Tibial nerve (tissue), 4 donors: ENCODE measurements at places on chromosomes 7 and 10.

GRCh38 chr7:143519411-143520131, 41.9 kb downstream of the TAS2R41 start:
- DNase-seq, result no peak

DNA sequence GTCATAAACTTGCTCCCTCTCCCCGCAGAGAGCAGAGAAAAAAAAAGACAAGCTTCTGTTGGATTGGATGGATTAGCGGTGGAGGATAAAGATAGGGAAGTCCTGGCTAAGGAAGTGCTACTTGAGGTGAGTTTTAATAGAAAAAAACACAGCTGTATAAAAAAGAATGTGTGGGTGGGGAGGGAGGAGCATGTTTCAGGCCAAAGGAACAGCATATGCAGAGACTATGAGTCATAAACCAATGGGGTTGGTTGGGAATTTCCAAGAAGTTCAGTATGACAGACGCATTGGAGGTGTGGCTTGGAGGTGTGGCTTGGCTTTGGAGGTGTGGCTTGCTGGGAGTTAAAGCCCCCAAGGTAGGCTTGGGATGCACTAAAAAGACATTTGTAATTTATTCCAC, 103.0 kb upstream of the LSM8 start:
- no peak for DNase-seq

GRCh38 chr7:34091321-34091917, 186.1 kb downstream of the BMPER start:
- DNase-seq, result peak; percentile 47

DNA sequence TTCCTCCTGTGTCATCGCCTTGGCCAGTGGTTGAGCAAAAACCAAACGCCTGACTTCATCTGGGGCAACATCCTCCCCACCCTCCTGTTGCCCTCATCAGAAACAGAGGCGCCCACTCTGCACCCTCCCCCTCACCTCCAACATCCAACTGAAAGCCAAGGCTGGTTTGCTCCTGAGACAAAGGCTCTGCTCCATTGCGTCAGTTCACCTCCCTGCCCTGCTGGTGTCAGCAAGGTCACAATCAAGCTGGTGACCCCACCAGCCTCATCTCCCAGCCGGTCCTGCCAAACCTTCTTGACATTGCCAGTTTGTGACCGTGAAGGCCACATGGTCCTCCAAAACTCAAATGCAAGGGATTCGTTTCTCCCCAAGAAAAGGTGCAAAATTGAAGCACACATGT, 131.7 kb upstream of the ADAM12 start:
- no peak for DNase-seq

DNA sequence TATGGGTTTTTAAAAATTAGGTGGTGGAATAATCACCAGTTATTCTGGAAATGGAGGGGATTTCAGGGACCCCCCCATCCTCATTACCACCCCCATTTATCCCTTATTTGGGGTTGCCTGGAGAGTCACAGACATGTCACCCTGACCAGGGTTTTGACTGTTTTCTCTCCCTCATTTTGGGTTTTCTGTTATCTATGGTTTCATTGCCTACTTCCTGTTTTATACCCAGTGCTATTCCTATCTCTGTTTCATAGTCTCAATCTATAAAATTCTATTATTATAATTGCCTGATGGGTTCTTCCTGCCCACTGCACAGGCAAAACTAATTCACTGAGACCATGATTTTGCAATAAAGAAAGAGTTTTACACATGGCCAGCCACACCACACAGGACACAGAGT, 15.9 kb upstream of the FAM221A start:
- DNase-seq, result no peak

DNA sequence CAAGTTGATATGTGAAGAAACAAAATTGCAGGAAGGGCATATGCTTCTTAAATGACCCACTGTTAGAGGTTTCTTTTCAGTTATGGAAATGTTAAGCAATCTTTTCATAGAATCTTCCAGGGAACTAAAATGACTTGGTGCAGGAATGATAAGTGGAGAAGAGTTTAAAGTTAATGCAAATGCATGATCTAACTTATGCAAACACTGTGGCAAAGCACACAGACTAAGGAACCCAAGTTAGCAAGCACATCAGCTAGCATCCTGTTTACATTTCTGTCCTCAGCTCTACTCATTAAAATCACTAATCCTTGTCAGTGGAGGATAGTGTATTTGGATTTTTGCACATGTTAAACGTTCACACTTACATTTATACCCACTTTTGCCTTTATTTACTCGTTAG, 9.3 kb downstream of the CLCN1 start:
- DNase-seq, result no peak

DNA sequence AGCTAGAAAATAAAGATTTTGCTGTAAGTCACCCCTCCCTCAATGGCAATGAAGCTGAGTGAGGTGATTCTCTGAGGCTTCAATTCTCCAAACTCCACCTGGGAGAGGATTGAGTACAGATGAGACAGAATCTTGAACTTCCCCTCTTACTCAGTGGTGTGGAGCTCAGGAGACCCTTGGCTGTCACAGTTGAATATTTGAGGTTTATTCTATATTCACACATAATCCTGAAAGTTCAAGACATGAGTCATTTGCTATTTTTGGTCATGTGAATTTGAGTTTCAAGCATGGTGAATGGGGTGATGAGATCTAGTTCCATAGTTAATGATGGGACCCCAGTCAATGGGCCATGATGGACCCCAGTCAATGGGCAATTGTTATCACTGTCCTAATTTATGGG, 13.9 kb upstream of the TECTB start:
- DNase-seq, result no peak

DNA sequence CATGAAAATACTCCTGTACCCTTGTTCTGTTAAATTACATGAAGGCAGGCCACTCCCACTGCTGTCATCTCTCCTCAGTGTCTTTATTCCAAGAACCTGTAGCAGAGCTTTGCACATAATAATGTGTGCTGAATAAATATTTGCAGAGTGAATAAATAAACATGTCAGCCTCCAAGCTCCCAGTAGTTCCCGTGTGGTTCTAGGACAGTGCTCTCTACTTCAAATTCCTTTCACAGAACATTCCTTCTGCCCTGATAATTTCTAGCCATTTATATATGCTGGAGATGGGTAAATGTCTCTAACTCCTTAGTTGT, 20.3 kb upstream of the HYAL4 start:
- no peak for DNase-seq

- no peak for DNase-seq
Measured at GRCh38 chr7:52586704-52587103, 448.7 kb upstream of the POM121L12 start.

GRCh38 chr7:108515013-108515412, 10.9 kb downstream of the PNPLA8 start:
- DNase-seq, result no peak

DNA sequence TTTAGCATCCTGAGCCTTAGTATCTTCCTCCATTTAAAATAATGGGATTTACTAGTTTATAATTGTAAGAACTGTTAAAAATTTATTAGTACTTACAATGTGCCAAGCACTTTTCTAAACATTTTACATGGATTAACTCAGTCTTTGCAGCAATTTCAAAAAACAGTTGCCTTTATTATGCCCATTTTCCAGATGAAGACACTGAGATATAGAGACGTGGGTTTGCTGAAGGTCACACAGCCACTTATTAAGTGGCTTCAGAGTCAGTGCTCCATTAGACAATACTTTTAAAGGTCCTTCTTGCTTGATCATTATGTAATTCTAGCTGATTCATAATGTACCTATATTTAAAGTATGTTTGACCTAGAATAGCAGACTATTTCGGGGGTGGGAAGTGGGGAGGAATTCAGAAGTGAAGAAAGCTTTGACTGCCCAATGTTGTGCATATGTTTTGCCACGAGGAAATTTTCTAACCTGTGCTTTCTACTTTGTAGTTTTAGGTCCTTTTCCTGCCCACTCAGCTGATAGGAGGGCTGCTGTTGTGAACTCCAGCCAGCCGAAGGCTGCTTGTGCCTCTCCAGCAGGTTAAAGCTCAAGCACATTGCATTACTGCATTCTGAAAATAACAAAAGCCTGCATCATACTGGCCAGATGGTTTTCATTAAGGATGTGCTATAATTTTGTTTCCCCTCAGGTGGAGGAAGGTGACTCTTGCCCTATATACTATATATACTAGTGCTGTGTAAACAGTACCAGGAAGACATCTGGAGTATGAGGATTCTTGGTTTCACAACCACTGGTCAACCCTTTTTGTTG, 4.3 kb downstream of the PLEKHA8 start:
- no peak for DNase-seq

GRCh38 chr10:15572531-15573045, 147.1 kb downstream of the ITGA8 start:
- DNase-seq, result no peak

DNA sequence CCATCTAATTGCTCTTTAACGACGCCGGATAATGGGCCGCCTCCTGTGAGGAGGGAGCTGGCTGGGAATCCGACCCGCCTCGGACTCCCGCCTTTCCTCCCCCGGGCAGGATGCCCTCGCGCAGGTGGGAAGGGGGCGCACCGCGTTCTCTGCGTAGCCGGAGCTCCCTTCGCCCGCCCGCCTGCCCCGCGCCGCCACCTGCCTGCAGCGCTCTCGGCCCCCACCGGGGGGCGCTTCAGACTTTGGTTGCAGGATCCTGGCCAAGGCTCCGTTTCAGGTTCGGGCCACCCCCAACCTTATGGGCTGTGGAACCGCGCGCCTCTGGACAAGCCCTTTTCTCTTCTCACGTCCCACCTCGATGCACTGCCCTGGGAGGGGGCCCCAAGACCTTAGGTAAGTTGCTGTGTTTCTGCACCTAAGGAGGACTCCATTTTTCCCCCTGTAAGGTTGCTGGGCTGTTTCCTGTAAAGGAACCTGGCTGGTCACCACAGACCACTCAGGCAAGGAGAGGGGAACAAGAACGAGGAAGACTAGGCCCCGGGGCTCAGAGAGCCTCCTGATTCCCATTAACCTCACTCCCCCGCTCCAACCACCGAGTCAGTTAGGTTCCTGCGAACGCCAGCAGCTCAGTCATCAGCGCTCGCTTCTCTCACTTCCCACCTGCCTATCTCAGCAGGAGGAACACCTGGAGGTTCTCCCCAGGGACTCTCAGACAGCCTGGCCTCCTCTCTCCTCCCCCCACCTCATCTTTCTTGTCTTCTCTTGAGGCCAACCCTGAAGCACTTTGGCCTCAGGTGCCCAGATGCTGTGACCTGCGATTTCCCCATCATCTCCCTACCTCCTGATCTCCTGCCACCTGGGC, 11.3 kb upstream of the KAZALD1 start:
- no peak for DNase-seq
